Stomach (tissue), 19 donors: ENCODE measurements at places on chromosomes 7 and 10. TPM values are rescaled to one million over a fixed set of nuclear protein-coding genes. Genes with fewer than 3 reads are reported as not detected.

DNA sequence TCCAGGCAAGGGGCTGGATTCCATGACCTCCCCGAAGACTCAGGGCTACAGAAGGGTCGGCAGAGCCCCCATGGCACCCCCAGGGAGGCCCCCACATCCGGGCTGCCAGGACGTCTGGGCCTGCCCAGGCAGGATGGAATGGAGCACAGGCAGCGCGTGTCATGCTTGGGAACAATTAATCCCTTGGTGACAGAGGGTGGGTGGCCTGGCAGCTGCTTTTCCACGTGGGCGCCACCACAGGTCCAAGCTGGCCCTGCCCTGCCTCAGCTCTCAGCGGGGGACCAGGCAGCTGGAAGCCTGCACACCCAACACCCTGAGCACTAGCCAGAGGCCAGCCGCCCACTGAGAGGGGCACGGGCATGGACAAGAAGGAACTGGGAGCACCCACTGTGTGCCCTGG lies 11.4 kb downstream of the ELN start:
- DNase-seq: peak; percentile 68

DNA sequence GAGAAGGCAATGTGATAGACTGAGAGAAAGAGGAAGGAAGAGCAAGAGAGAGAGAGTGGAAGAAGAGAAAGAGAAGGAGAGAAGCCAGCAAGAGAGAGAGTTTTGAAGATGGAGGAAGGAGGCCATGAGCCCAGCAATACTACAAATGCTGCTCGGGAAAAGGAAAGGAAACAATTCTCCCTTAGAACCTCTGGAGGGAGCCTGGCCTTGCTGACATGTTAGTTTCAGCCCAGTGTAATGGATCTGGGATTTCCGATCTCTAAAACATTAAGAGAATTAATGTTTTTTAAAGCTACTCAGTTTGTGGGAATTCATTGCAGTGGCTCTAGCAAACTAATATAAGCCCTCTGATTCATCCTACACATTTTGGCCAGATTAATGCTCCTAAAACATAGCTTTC lies 206.8 kb upstream of the MTPN start:
- no peak for DNase-seq

GRCh38 chr7:112495810-112496462 lies 15.1 kb downstream of the LSMEM1 start:
- DNase-seq: peak; percentile 67

NACAD gene
- 24.1 TPM for total RNA-seq

DGKB gene
- 0.89 TPM for total RNA-seq
